ENCODE measurements at places on chromosomes 5 and 9. TPM values are rescaled to one million over a fixed set of nuclear protein-coding genes. Genes with fewer than 3 reads are reported as not detected.

DNA sequence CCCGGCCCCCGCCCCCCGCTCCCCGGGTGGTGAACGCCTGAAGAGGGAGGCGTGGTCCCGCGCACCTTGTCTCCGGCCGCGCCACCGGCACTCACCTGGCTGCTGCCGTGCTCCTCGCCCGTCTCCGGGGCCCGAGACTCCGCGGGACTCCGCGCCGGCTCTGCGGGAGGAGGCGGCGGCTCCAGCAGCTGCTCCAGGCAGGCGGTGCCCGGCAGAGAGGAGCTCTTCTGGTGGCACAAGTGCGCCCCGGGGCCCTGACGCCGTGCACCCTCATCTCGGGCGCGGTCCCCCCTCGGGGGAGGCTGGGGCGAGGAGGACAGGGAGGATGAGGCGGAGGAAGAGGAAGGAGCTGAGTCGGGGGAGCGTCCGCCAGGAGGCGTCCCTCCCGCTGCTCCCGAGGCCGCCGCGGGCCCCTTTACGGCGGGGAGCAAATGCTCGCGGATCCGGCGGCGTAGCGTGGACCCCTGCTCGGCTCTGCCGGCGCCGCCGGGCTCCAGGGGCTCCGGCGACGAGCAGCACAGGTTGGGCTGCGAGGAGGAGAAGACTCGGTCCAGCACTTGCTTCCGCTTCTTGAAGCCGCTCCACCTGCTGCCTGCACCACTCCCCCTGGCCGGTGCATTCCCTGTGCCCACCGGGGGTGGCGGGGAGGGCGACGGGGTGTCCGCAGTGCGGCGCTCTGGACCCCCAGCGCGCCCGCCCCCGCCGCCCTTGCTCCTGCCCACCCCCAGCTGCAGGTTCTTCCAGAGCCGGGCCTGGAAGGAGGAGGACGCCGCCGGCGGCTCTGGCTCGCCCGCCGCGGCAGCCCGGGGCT lies 928 bp downstream of the MCTP1 start:
- no peak for DNase-seq

GRCh38 chr9:27110181-27110580 lies 1.2 kb downstream of the TEK start:
- no peak for DNase-seq

DNA sequence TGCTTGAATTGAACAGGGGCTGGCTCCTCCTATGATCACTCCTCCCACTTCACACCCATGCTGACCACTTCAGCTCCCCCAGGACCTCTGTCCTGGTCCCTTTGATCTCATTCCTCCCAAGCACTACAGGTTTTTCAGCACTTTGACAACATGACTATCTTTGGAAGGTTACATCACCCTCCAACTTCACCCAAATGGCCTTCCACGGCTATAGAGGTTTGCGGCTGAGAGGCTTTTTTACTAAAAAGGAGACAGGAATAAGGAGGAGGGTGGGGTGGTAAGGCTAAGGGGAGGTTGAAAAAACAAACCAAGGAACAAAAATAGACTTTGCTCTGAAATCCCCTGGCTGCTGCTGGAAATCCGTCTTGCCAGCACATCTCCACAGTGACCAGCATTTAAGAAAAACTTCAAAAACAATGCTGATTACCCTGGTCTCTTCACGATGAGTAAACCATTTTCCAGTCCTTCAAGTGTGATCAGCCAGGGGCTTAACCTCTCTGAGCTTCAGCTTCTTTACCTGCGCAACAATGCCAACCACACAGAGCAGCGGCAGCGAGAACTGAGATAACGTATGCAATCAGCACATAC lies 102.7 kb downstream of the DPYSL3 start:
- DNase-seq, result no peak

DNA sequence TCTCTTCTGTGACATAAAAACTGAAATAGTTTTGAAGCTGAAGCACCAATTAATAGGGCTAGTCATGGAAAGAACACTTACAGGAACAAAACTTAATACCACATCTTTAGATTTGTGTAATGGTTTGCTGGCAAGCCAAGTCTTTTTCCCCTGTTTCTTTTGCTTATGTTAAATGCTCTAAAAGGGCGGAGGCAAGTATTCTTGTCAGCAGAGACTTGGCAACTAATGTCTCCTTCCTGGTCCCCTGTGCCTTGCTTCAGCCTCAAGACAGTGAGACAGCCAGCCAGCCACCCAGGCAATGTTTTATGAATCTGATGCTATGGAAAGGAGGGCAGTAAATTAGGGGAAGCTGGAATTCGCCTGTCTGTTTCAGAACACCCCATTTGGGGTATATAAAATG lies 45.7 kb downstream of the PRRC1 start:
- DNase-seq, result no peak

DNA sequence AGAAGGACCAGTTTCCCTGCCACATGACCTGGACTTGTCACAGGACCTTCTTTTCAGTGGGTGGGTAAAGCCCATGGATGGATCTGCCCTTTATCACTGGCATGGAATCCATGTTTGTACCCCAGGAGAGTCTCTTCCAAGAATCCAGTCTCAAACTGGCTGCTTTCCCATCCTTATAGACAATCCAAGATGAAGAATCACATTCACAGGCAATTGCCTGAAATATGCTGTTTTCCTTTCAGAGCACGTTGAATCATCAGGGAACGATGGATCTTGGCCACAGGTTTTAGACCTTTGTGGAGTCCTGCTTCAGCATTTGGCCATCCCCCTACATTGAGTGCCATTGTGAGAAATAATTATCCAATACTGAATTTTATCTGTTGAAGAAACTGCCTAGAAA lies 319.8 kb downstream of the ASTN2 start:
- DNase-seq, result no peak

Gene ECSCR
- polyA plus RNA-seq, result 21.6 TPM

Gene CDO1
- polyA plus RNA-seq, result 5.7 TPM

Gene PCA3
- polyA plus RNA-seq, result 0.97 TPM

Measured in large intestine (tissue), 12 donors.